ENCODE measurements at places on chromosomes 5 and 9.

- DNase-seq, result no peak
Observed at GRCh38 chr9:114606068-114606467, 5.0 kb upstream of the TMEM268 start.

DNA sequence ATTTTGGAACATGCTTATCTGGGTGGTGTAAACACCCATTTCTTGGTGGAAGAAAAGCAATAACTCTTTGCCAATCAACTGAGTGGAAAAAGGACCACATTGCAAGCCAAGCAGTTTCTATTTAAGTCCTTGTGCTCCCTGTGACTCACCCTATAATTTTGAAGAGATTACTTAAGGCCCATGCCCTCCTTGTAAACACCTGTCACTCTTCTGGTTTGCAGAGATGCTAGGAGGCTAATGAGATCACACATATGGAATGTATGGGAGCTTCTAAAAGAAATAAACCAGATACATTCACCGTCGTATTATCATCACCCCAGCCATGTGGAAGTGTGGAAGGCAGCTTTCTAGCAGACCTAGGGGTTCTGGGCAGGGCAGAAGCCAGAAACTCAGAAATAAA lies 337.1 kb downstream of the GADD45G start:
- no peak for DNase-seq

DNA sequence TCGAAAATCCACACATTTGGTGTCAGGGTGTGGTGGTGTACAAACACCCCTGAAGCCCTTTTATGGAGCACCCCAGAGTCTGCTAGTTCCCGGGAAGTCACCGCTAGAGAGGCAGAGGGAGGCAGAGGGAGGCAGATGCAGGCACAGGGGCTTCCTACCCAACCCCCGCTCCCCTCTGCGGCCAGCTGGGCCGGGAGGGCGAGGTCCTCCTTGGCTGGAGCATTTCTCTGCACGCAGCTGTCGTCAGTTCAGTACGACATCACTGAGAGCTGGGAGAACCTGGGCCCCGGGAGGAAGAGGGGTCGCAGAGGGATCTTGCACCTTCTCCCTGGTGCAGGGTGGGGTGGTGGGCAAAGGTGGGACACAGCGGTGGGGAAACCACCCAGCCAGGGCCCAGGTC lies 15.8 kb upstream of the UBAC1 start:
- DNase-seq, result no peak

- no peak for DNase-seq
Observed at GRCh38 chr5:136143312-136143711, 10.7 kb downstream of the SMAD5 start.

DNA sequence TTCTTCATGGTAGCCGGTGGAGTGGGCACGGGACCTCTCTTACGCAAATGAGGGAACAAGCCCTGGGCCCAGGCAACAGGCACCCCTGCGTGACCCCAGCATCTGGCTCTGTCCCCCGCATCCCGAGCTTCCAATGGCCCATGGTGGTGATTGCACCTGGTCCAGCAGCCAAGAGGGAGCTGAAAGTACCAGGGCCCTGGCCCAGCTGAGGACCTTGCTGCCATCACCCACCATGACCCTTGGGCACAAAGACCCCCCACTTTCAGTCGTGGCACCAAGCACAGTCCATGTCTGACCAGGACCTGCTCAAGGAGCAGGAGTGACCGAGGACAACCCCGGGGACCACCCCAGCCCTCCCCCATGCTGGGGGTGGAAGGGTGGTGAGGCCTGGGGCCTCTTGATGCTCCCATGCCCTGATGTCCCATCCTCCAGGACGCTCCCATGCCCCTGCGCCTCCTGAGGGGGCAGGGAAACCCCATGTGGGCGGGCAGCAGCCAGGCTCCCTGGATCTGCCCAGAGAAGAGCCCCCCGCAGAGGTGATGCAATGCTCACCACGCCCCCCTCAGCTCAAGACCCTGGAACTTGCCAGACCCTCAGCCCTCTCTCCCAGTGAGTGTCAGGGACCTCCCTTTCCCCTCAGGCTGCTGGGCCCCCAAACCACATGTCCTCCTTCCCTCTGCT lies 123.9 kb downstream of the ADAMTS2 start:
- DNase-seq, result no peak

DNA sequence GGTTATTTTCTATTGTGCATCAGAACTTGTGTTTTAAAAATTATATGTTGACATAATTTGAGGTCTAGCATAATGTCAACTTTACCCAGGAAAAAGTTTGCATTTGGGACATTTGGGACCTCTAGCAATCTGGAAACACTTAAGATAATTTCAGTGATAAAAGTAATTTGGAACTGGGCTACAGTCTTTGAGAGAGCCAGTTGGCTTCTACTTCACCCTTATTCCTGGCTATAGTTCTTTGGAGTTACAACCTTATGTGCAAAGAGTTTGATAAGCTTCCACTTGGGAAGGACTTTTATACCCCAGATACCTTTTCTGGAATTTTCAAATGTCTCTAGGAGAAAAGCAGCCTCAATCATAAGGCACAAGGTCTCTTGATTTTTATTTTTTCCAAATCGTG lies 139.3 kb downstream of the ARRDC3 start:
- DNase-seq, result no peak

DNA sequence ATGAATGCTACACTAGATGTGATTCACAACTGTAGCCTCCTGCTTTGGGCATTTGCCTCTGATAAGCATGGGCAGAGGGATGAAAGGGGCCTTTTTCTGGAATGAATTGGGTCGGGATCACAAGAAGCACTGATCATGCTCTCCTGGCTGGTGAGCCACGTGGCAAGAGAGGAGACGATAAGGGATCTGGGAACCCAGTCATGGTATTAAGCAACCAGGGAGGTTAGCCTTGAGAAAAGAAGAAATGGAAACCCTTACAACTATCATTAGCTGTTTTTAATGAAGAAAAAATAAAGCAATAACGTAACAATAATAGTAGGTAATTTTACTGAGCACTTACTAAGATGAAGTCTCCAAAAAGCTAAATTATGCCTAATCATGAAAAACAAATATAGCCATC lies 50.0 kb upstream of the RAI14 start:
- no peak for DNase-seq

GRCh38 chr9:99531313-99531712 lies 290.4 kb upstream of the NR4A3 start:
- DNase-seq, result no peak

DNA sequence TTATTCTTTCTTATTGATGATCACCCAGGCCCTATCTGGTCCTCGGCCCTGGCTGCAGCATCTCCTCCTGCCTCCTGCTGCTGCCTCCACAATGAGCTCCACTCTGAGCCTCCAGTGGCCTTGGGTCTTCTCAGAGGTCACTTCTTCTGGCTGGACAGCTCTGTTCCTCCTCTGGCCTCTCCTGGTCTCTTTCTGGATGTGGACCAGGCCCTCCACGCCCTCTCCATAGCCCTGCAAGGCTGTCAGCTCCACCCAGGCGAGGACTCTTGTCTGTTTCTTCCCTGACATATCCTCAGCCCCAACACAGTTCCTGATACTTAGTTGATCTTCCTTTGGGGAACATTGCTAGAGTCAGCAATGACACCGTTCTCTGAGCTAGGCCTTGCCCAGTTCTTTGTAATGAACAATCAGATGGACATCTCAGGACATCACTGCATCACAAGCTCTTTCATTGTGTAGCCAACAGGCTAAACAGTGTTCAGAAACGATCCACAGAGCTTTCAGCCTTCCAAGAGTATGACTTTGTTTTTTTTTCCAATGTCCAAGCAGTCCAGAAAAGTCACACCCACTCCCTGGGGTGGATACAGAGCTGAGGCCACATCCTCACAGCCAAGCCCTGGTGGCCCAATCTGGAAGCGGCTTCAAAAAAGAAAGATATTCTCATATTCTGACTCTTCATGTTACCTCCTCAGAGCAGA lies 62.5 kb upstream of the DNAH5 start:
- DNase-seq, result no peak

- DNase-seq, result no peak
Observed at GRCh38 chr5:17042041-17042440, 106.0 kb upstream of the MYO10 start.

DNA sequence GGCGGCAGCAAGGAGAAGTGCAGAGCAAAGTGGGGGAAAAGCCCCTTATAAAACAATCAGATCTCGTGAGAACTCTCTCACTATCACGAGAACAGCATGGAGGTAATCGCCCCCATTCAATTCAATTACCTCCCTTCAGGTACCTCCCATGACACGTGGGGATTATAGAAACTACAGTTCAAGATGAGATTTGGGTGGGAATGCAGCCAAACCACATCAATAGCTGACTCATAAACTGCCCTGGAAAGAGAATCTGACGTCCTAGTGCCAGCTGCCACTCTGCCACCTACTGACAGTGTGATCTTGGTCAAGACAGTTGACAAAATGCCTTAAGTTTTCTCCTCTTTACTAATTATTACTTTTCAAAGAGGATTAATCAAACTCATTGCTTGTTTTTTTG lies 128.3 kb downstream of the GPBP1 start:
- peak; percentile 79 for DNase-seq

DNA sequence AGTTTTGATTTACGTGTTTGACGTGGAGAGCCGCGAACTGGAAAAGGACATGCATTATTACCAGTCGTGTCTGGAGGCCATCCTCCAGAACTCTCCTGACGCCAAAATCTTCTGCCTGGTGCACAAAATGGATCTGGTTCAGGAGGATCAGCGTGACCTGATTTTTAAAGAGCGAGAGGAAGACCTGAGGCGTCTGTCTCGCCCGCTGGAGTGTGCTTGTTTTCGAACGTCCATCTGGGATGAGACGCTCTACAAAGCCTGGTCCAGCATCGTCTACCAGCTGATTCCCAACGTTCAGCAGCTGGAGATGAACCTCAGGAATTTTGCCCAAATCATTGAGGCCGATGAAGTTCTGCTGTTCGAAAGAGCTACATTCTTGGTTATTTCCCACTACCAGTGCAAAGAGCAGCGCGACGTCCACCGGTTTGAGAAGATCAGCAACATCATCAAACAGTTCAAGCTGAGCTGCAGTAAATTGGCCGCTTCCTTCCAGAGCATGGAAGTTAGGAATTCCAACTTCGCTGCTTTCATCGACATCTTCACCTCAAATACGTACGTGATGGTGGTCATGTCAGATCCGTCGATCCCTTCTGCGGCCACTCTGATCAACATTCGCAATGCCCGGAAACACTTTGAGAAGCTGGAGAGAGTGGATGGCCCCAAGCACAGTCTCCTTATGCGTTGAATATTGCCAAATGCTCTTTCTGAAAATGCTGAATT lies 850 bp downstream of the RRAGA start:
- peak; percentile 27 for DNase-seq

DNA sequence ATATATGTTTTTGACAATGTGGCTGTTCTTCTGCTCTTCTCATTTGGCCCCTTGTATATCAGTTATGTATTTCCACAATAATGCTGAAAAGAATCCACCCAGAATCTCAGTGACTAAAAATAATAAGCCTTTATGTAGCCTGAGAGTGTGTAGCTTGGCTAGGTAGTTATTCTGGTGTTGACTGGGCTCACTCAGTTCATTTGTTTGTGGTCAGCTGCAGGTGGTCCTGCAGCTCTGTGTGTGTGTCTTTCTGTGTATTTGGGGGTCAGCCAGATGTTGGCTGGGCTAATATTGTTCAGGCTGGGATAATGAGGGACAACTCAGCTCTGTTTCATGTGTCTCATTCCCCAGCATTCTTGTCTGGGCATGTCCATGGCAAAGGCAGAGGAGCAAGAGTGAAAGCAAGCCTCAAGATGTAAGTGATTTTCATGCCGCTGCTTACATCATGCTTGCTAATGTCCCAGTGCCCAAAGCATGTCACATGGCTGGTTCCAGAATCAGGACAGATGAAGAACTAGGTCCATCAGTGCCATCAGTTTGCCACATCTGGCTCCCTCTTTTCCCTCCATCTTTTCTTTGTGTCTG lies 162.8 kb downstream of the KCTD16 start:
- DNase-seq, result no peak

DNA sequence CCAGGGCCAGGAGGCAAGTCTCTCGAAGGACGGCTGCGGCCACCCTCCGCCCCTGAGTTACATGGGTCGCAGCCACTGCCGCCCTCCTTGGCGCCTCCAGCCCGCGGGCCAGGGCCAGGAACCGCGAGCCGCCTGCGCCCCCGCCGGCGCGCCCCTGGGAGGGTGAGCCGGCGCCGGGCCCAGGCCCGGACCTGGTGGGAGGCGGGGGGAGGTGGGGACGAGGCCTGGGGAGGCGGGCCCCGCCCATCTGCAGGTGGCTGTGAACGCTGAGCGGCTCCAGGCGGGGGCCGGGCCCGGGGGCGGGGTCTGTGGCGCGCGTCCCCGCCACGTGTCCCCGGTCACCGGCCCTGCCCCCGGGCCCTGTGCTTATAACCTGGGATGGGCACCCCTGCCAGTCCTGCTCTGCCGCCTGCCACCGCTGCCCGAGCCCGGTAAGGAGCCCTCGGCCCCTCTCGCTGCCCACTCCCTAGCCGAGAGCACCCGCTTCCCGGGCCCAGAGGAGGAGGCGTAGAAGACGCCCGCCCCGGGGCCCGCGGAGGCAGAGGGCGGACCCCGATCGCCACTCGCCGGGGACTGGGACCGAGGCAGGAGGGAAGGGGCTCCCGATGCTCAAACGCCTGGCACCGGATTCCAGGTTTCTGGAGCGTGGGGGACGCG lies at the start of gene ASS1:
ASS1 (plus strand) TSS at position 397 of the 657 bp plus-strand sequence. CDS start 7,268 bp downstream, outside the sequence.
- DNase-seq, result no peak

DNA sequence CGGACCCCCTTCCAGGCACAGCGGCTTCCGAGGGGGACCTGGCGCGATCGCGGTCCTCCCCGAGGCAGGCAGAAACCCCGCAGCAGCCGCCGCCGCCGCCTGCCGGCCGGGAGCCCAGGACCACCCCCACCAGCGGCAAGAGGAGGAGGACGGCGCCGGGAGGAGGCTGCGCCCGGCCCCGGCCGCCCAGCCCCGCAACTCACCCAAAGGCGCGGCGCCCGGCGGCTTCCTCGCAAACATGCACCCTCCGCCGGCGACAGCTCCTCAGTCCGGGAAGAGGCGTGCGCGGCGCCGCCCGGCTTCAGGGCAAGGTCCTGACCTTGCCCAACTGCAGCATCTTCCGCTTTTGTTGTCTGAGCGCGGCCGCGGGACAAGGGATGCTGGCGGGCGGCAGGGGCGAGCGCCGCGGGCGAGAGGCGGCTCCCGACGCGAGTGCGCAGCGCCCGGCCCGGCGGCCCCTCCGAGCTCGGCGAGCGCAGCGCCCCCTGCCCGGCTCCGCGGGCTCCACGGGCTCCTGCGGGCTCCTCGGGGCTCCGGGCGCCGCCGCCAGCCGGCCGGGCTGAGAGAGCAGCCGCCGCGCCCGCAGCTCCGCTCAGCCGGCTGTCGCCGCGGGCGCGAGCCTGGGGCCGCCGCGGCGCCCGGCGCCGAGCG lies 507 bp downstream of the CTNND2 start:
- no peak for DNase-seq

- no peak for DNase-seq
Observed at GRCh38 chr5:31645420-31646081, 6.6 kb downstream of the PDZD2 start.

- no peak for DNase-seq
Observed at GRCh38 chr9:93037476-93037971, 21.0 kb upstream of the SUSD3 start.

DNA sequence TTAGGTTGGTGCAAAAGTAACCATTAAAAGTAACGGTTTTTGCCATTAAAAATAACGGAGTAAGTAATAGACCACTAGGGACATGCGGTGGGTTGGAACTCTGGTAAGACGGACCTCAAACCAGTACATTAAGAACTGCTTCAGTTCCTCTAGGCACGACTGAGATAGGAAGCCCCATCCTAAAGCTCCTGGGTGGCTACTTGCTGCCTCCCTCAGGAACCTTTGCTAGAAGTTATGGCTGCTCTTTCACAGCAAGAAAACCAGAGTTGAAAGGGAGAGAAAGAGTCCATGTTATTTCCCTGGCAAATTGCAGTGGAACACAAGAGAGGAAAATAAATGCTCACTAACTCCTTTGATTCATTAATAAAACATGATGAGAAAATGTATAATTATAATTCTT lies 47.6 kb downstream of the MCTP1 start:
- no peak for DNase-seq

- peak; percentile 32 for DNase-seq
Observed at GRCh38 chr5:179166886-179167841, 107.0 kb downstream of the ZNF354C start.
